ENCODE measurements at places on chromosomes 2 and 18.

DNA sequence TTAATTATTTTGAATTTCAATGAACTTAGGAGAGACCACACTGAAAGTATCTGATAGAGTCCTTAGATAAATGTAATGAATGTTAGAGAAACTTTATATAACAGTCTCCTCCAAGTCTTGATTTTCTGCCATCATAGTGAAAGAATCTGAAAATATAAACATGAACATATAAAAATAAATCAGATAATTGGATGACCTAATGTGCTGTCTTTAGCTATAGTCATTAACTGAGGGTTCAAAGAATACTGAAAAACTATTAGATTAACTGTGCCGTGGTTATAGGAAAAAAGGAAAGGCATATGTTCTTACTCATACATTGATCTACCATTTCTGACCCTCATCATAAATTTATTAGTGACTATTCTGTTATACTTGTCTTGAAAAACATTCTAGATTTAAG is 47.0 kb upstream of the SPAG16 start:
- DNase-seq: no peak

- DNase-seq: no peak
Measured at GRCh38 chr2:9112079-9112721, 94.4 kb upstream of the ASAP2 start.

DNA sequence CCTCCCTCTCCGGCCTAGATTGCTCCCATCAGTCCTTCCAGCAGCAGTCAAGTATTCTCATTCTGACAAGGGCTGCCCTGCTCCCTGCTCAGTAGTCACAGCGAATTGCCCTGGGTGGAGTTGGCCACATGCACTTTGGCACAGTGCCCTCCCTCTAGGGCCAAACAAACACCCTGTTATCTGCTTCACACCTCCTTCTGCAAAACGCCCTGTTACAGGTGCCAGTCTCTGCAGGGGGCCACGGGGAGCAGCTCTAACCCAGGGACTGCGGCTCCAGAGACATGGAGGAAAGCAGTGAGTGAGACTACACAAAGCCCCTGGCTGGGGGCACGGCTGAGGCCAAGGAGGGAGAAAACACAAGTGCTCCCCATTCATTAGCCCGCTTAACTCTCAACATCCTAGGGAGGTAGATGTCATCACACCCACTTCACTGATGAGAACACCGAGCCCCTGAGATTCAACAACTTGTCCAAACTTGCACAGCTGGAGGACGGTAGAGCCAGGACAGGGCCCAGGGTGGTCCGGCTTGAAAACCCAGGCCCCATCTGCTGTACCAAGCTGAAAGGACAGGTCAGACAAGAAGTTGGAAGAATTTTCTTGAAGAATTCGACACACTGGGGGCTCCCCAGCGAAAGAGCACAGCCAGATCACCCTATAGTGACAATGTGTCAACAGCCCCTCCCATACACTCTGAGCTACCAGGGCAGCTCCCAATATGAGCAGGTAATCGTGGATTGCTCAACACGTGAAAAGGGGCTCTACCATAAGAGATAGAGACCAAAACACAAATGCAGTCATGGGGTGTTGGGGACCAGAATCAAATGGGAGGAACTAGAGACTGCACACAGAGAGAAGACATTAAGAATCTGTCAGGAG is 8.7 kb upstream of the TFCP2L1 start:
- DNase-seq: no peak

GRCh38 chr2:78118037-78118436 is 595.9 kb upstream of the LRRTM4 start:
- DNase-seq: no peak

GRCh38 chr2:53958443-53958842 is 12.3 kb downstream of the PSME4 start:
- no peak for DNase-seq

DNA sequence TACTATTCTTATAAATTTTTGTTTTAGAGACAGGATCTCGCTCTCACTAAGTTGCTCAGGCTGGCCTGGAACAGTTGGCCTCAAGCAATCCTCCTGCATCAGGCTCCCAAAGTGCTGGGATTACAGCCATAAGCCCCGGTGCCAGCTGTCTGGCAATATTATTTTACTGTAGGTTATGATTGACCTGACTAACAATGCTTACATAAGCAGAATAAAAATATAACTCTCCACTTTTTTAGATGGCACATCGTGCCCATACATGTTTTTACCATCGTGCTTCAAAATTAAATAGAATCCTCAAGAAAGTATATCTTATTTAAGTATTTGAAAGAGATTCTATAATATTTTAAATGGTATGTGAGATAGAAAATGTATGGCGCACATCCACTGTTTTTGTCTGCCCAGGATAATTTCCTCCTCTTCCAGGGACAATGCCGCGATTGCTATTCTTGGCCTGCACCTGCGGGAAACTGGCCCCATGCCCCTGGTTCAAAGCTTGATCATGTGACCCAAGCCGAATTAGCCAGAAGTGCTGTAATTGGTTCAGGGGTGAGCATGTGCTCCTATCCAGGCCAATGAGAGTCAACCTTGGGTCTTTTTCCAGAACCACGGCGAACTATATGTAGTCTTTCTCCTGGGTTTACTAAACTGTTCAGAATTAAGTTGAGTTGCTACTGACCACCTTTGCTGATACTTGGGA is 38.3 kb upstream of the GREB1L start:
- DNase-seq: no peak

DNA sequence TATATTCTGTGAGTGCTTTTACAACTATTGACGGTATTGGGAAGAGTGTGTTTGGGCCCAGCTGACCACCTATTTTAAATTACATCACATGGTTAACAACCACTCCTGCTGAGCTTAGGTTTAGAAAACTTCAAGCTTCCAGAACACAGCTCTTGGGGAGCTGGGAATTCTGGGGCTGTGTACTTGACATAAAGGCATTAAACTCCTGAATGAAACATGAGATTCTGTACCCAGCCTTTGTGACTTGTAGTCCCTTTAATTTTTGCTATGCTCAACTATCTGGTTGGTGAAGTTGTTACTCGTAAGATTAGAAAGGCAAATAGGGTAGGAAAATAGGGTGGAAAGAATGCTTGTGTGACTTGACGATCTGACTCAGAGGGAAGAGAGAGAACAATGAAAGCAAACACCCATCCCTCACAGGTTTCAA is 66.9 kb downstream of the LTBP1 start:
- DNase-seq: no peak

GRCh38 chr2:74708883-74709282 is 54.8 kb downstream of the SEMA4F start:
- no peak for DNase-seq

DNA sequence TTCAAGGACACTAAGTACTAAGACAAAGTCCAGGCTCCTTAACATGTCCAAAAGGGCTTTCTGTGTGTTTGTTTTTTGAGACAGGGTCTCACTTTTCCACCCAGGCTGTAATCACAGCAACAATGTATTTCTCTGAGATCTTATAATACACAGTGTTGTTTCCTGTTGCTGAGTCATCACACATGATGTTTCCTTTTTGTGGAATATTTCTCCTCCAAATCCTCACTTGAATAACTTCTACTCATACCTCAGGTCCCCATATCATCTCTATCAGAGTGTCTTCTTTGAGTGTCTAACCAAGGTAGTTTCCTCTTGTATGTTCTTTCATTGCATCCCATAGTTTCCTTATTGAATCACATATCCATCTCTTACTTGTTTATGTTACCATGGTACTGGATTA is 632.0 kb upstream of the PIK3C3 start:
- DNase-seq: no peak

- DNase-seq: no peak
Measured at GRCh38 chr18:74153377-74153776, 5.1 kb downstream of the TIMM21 start.

GRCh38 chr2:26178746-26179436 is 6.0 kb downstream of the GAREM2 start:
- DNase-seq: no peak

DNA sequence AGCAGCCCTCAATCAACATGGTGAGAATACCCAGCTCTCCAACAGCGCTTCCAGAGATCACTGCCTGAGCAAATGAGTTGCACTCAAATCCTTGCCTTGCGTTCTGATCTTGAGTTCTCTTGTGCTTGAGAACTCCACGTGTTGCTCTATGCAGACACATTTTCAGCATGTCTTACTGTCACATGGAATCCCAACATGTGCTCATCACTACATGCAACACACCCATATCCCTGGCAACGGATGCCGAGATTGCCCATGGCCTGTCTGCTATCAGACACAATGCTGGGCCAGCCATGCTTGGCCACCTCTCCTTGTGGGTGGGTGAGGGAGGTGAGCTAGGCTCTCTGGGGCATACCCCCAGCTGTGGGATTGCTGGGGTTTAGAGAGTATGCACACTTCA is 91.9 kb upstream of the LDAH start:
- DNase-seq: no peak

DNA sequence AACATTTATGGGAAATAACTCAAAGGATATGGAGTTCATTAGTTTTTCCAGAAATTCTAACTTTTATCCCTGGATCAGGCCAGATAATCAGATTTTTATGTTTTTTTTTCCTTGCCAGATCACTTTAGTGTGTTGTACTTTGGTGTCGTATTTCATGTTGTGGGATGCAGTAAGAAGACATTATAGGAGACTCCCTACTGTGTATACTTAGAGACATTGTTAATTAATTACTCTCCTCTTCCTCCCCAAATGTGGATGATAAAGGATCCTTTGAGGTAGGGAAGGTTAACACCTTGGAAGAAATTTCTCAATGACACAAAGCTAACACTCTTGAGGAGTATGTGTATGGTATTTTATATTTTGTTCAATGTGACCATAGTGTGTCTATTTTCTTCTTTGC is 120.5 kb downstream of the LYPD6B start:
- DNase-seq: no peak

DNA sequence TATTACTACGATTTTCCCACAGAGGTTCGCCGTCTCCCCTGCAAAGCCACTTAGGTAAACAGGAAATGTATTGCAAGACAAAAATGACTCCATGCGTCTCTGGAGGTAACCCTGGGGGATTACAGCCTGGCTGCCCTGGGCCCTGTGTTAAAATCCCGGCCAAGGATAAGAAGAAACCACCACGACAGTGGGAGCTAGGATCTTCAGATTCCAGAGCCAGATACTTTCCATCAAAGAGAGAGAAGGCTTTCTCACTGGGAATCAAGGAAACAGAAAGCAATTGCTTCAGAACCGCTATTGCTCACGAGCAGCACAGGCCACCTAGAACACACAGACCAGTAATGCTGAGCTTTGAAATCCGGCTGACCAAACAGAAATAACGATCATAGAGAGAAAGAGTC is 97.9 kb upstream of the ZNF516 start:
- DNase-seq: no peak

GRCh38 chr2:119059287-119059686 is 99.3 kb downstream of the C1QL2 start:
- DNase-seq: no peak

DNA sequence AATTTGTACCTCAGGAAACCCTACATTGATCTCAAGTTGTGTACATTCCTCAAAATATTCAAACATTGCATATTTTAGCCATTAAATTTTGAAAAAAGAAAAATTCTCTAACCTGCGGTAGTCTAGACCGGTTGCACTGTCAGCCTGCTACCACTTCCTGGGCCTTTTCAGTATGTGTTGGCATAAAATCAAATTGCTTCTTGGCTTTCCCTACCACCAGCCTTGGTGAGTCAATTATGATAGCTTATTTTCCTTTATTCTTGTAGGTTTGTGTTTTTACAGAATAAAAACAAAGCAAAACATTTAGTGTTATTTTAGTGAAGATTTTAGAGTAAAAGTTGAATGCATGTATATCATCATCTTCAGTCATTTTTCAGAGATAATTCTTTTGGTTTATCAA is 61.2 kb downstream of the FAM171B start:
- DNase-seq: no peak

- DNase-seq: no peak
Measured at GRCh38 chr2:17309741-17310339, 208.4 kb downstream of the RAD51AP2 start.

DNA sequence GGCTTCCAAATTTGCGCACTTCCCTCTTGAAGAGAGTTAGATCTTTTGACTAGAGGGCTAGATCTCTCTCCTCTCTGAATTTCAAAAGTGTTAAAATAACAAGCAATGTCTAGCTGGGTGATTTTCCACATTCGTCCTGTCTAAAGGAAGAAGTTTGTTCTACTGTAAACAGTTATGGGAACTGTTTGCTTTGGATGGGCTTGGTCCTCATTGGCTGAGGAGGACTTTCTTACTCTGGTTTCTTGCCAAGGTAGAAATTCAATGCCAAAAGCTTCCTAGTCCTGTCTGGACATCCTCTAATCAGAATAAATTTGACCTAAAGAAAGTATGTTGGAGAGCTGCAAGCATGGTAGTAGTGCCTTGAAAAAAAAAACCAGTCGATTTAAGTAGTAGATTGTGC is 47.4 kb upstream of the RAPH1 start:
- DNase-seq: no peak

Measured in activated T-helper 2 cell treated with anti-CD3 and anti-CD28 coated beads, Interferon-gamma antibody, Interleukin-2, Interleukin-4, amounts not matched to agents 10 μg/mL and 5 μg/mL and 100 μg/mL, durations not matched to agents 14 hours and 24 hours and 36 hours (primary cell).